ENCODE measurements at places on chromosomes 3 and 15.

DNA sequence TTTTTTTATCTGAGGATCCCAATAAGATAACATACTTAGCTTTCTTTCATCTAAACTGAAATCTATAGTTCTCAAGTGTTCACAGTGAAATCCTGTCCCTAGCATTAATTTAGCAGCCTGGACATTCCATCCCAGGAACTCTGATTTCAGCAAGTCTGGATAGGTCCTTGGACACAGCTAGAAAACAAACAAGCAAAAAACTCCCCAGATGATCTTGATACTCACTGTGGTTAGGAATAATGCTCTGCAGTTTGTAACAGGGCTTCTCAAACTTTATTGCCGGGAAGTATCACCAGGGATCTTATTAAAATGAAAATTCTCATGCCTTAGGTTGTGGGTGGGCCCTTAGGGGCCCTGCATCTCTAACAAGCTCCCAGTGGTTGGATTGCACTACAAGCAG, 24.3 kb downstream of the THBS1 start:
- no peak for DNase-seq

DNA sequence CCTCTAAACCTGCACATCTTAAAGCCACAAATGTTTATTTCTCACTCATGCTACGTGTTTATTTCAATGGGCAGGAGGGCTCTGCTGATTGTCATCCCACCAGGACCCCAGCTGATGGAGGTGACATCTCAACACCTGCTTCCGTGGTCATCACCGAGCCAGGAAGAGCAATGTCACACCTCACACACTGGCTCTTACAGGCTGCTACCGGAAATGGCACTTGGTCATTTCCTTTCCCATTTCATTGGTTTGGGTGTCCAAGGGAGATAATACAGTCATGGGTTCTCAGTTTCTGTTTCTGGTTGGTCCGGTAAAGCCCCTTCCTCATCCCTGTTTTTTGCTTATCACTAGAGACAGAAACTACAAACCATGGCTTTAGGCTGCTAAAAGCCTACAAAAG, 41.9 kb downstream of the ABHD2 start:
- peak; percentile 39 for DNase-seq

- no peak for DNase-seq
Observed at GRCh38 chr3:10554236-10554611, 48.8 kb upstream of the ATP2B2 start.

DNA sequence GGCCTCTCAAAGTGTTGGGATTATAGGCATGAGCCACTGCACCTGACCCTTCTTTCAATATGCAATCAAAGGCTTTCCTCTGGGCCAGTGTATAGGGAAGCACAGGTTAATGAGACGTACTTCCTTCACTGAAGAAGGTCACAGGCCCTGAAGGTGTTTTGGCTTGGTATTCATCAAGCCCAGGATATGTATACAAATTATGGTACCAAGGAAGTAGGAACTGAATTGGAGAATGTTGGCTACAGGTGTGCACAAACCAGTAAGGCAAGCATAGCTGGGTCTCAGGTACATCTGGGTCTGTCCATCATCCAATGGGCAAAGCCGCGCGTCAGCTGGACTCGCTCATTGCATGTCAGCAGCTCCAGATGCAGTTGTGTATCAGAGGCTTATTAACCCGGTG, 237.9 kb downstream of the ADAMTS17 start:
- no peak for DNase-seq

DNA sequence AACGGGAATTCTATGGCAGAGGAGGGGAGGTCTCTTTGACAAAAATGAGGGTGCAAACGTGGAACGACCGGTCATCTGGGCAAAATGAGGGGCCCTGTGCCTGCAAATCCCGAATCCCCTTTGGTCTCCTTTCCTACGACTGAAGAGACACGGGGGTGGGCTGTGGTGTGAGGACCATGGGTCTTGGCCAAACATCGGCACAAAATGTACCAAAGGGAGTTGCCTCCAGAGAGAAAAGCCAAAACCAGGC, 498 bp downstream of the ZNF280D start:
- no peak for DNase-seq

GRCh38 chr15:40510201-40510600, 39.4 kb downstream of the CHST14 start:
- no peak for DNase-seq

DNA sequence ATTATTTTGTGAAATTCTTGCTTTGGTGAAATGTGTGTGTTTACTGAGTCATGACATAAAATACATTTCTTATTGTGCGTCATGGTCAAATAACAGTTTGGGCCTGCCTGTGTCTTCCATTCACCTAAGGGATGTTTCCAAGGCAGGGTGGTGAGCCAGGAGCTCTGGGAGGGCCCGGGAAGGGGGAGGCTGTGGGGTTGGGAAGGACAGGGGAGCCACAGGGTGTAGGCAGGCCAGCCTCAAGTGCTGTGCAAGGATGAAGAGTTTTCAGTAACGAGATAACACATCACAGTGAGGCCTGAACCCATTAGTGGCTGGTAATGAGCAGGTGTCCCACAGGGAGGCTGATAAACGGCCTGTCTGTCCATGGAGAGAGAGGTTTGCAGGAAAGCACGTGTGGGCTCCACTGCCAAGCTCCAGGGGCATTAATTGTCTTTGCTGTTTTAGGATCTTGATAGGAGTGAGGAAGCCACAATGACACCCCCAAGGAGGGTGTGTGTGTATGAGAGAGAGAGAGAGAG, 35.6 kb upstream of the SEC13 start:
- DNase-seq, result no peak

GRCh38 chr3:46496746-46497555, 825 bp upstream of the RTP3 start:
- no peak for DNase-seq

DNA sequence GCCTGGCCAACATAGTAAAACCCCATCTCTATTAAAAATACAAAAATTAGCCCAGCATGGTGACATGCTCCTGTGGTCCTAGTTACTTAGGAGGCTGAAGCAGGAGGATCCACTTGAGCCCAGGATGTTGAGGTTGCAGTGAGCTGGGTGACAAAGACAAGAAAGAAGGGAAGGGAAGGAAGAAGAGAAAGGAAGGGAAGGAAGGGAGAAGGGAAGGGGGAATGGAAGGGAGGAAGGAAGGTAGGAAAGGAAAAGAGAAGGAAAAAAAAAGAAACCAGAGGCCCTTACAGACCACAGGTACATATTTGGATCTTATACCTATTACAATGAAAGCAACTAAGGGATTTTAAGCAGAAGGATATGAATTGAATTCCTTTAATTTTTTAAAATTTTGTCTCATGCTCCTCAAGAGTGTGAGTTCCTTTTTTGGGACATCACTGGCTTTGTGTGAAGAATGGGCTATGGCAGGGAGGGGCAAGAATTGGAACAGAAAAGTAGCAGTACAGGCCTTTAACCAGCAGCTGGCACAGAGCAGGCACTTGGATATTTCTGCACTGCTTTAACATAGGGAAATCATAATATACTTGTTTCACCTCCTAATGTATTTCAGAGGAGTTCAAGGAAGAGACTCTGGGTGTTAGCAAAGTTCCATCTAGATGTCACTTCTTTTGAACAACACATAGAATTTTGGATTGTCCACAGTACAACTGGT, 7.9 kb downstream of the RAB27A start:
- no peak for DNase-seq

DNA sequence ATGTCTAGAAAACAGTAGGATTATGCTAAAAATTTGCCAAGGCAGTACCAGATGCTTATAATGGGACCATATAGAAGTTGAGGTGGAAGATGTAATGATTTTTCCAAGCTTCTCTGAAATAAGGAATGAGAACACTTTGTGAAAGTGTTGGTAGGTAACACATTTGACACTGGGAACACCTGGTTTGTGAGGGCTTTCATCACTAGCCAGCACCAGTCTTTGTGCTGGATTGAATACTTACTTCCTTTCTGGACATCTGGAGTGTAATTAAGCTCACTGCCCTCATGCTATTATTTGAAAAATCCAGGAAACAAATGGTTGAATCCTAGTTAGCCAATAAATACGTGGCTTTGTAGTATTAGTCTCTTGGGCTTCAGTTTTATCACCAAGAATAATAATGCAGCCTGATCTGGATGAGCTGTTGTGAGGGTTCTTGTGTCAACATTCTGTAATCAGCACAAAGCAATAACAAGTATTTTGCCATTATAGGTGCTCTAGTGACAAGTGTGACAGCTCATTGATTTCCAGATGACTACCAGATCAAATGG, 12.9 kb downstream of the CCDC80 start:
- DNase-seq, result no peak

GRCh38 chr15:45611305-45611704, 23.5 kb upstream of the SQOR start:
- DNase-seq, result no peak

GRCh38 chr3:195182470-195182795, 88.5 kb downstream of the XXYLT1 start:
- no peak for DNase-seq

- DNase-seq, result no peak
Observed at GRCh38 chr3:179452872-179453271, 1.6 kb upstream of the GNB4 start.

DNA sequence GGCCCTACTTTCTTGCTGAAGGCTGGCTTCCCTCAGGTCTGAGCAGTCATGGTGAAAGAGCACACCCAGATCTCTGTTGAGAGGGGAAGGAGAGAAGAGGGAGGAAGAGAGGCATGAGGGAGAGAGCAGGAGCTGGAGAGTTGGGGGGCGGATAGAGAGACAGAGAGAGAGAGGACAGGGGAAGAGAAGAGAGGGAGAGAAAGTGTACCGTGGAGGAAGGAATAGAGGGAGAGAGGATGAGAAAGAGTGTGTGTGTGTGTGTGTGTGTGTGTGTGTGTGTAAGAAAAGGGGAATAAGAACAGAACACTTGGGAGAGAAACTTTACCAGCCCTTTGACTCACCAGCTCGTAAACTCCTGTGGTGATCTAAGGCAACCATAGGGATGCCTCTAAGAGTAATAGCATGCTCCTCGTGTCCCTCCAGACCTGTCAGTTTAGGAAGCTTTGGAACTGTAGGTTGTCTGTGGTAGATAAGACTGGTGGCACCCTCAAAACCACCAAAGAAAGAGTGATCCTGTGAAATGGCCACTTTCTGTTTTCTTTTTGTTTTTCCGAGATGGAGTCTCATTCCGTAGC, 18.2 kb downstream of the ZNF592 start:
- DNase-seq, result no peak

DNA sequence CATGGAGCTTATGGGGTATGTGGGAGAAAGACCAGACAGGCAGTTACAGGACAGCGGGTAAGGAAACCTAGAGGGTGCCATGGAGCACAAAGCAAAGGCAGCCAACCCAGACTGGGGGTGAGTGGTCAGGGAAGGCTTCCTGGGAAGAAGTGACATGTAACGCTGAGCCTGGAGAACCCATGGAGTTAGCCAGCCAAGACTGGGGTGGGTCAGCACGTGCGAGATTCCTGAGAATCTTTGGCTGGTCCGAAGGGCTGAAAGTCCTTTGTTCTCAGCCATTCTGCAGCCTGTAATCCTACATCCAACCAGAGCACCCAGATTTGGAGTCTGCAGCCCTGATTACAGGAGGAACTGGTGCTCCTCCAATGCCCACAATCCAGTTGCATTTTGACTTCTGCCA, 120.1 kb upstream of the WNT5A start:
- DNase-seq, result no peak

- no peak for DNase-seq
Observed at GRCh38 chr15:28934645-28935044, 48.9 kb downstream of the APBA2 start.

DNA sequence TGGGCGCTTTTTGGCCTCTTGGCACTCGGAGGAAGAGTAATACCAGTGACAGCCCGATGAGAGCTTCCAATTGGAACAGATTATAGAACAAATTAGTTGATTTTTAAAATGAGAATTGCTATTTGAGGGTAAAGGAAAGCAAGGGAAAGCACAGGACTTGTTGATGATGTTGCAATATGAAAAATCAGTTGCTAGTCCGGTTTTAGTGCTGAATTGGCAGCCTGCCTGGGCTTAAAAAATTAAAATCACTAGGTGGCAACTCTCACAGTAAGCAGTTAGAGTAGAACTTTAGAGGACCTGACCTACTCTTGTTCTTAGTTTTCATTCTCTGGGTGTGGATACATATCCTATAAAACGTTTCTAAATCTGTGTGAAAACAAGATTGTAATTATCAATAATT, 2.1 kb upstream of the SCAANT1 start:
- no peak for DNase-seq

DNA sequence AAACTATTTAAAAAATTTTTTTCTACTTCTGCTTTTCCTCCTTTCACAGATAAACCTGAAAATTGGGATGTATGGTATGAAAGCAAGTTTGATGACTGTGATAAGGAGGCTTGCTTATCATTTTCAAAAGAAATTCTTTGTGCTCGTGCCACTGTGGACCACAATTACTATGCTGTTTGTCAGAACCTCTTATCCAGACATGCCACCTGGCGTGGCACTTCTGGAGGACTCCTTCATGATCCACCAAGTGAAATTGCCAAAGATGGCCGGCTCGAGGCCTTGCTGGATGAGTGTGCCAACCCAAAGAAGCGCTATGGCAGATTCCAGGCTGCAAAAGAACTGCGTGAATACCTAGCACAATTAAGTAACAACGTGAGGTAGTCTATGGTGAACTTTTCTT, 17.8 kb downstream of the DIPK2A start:
- no peak for DNase-seq

DNA sequence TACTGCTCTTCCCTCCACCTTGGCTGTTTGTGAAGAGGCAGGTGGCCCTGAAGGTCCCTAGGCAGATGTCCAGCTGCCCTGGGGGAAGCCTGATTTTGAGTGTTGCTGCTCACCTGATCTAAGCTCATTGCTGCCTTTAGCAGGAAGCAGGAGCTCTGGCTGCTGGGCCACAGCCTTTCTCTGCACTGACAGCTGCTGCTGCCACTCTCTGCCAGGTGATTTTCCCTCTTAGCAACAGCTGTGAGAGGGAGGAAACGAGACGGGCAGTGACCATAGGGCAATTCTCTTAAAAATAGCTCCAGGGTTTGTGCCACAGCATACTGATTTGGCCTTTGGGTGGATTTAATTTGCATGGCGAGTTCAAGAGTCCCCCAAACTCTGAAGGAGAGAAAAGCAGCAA, 415.8 kb upstream of the SEMA6D start:
- DNase-seq, result no peak

DNA sequence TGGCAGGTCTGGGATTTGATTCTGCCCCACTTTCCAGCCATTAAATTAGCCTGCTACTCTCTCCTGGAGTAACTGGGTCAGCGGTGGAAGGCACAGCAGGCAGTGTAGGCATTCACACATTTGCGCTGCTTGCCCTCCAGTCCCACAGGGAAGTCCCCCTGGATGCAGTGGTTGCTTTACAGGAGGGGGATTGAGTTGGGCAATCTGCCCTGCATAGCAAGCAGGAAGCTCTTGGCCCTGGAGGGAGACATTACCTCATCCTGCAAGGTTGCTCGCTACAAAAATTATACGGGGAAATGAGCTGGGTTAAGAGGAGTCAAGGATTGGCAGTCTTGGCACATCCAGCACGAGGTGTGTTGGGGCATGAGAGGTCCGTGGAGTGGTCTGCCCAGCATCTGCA, 14.8 kb downstream of the MCM2 start:
- DNase-seq, result no peak

GRCh38 chr3:72411126-72411525, 437.1 kb downstream of the SHQ1 start:
- no peak for DNase-seq

DNA sequence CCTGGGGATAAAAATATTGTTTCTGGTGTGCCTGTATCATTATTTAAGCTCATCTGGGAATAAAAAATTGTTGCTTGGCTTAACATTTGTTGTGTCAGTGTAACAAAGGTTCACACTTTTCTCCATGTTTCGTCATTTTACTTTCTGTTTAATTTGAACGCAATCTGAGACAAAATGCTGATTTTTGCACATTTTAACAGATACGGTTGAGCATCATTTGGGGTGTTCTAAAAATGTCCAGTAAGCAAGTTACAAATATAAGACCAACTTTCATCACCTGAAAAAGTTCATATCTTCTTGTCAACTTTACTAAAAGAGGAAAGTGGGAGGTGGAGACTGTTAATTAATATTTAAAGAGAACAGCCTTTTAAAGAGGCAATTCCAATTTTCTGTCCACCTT, 134.8 kb upstream of the CNTN4 start:
- DNase-seq, result no peak

Data from GM06990 (cell line).